ENCODE measurements at places on chromosomes 7 and 10. TPM values are rescaled to one million over a fixed set of nuclear protein-coding genes. Genes with fewer than 3 reads are reported as not detected.

- DNase-seq, result no peak
Measured at GRCh38 chr10:131207176-131207575, 104.3 kb downstream of the TCERG1L start.

DNA sequence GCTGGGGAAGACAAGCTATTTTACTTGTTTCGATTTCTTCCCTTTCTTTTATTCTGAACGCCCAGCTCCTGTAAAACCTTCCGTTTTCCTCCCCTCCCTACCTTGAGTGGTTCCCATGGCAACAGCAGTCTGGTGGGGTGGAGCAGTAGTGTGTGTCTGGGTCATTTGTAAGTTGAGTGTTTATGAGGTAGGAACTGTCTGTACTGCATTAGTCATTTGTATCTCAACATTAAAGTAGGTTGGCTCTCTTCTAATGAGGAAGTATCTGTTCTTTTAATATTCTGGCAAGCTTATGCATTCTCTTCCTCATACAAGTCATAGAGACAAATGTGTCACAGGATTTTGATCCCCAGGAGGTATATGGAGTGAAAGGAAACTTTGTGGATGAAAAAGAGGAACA is 85.3 kb upstream of the CCDC6 start:
- DNase-seq, result no peak

GRCh38 chr10:6802759-6803426 is 222.8 kb upstream of the PRKCQ start:
- DNase-seq, result no peak

DNA sequence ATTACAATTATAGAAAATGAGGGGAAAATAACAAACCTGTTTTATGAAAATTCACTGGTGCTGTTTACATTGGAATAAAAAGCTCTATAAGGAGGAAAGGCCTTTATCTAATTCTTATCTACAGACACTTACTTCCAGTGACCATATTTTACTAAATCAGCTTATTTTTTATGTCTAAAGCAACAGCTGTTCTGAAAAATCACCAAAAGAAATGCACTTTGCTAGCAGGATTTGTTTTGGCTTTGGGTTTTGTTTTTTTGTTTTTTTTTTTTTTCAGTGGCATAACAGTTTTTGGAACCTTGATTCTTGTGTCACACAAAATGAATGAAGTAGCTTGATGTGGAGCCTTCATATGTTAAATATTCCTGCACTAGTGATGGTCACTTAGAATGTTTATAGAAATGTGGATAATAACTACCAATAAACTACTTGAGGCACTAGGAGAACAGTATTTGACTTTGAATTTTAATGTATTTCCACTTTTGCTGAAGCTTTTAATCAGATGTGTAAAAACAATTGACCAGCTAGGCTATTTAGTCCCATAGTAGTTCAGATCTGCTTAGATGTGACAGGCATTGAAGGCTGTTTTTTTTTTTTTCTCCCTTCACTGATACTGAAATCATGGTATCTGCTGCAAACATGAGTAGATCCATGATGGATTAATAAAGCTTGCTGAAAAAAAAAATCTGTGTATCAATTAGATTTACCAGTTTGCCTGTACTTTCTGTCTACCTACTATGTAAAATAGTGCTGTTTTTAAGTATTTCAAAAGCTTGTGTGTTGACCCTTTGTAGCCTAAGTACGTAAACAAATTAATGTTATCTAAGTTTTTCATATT is 2.8 kb downstream of the ARL4A start:
- DNase-seq, result no peak

COL28A1 gene
- not detected for total RNA-seq

- peak; percentile 74 for DNase-seq
Measured at GRCh38 chr10:15088428-15089261, at the start of gene ACBD7. Gene ACBD7, minus strand, starts transcription at chr10:15088776. Its CDS starts 48 bp downstream, at chr10:15088728.
